GM23248 (cell line): ENCODE measurements at places on chromosomes 2 and 18.

DNA sequence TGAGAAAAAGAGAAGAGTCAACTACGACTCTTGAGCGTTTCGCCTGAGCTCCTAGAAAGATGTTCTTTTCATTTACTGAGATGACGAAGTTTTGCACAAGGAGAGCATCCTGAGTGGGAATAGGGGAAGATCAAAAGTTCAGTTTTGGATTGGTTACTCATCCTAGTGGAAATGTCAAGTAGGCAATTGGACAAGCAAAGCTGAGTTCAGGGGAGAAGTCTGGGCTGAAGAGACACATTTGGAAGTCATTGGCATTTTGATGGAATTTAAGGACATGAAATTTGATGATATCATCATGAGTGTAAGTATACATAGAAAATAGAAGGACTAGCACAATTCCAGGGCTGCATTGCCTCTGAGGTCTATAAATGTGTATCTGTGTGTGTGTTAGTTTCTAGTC, 416.6 kb downstream of the RAD51AP2 start:
- DNase-seq: peak; percentile 29

- DNase-seq: no peak
Measured at GRCh38 chr2:1664076-1664605, 80.2 kb downstream of the PXDN start.

DNA sequence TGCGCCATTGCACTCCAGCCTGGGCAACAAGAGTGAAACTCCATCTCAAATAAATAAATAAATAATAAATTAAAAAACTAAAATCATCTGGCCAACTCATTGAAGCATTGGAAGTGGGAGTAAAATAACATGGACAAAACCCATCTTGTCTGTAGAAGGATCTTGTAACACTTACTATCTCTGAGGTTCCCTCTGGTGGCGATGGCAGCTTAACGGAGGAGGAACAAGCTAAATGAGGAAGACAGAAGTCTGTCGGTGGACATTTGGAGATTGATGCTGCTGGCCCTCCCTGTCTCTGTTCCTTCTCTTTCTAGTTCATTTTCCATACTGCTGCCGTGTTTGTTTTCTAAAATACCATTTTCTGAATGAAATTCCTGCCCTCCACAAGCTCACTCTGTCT, 43.4 kb downstream of the ZCCHC2 start:
- peak; percentile 39 for DNase-seq

- no peak for DNase-seq
Measured at GRCh38 chr2:32626639-32627221, 1.1 kb upstream of the TTC27 start.

DNA sequence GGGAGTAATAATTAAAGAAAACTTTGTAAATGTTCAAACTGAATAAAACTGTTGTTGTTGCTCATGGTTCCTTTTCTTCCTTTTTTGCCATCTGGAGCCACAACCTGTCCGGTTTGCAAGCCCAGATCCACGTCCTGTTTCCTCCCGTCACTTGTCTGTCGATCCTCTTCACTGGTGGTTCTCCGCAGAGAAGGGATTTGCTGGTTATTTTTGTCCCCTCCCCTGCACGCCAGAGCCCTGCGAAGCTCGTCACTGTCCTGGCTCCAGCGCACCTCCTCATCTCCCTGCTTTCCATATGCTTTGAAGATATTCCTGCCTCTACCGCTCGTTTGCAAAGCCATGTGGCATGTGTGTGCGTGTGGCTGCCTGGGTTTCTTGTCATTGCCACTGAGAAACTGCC, 461.4 kb downstream of the RNF144A start:
- DNase-seq: no peak

DNA sequence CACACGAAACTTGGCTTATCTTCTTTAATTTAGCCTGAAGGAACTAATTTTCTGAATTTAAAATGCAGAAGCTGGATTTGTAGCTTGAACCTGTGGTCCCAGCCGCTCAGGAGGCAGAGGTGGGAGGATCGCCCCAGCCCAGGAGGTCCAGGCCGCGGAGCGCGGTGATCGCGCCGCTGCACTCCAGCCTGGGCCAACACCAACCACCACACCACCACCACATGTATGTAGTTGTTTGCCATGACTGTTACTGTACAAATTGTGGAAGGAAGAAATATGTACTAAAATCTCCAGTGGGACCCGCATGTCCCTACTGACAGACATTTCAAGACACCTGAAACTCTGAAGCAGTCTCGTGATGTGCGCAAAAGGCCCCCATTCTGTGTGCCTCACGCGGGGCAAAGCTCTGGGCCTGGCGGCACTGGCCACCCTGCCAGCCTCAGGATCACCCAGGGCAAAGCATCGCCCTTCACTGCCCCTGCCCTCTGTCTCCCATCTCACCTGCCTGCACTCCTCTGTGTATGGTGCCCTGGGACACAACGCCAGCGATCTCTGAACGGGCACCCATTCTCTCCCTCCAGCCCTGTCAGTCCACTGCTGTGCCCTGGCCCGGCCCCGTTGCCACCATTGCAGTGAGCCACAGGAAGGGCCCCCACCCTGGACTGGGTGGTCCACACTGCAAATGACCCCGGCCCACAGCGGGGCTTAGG, 10.1 kb upstream of the ADI1 start:
- no peak for DNase-seq

DNA sequence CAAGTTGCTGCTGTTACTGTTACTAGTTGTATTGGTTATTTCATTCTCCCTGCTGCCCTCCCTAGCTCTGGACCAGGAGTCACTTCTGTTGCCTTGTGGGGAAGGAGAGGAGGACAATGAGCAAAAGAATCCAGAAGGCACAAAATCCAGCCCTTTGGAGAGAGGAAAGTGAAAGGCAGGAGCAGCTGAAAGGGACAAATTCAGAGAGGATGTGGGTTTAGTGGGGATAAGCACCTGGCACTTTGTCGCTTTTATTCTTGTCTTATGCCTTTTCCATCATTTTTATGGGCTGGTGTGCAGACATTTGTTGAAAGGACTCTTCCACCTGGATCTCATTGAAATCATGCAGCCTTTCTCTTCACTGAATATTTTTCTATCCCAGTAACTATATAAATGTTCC, 24.3 kb upstream of the LTBP1 start:
- DNase-seq: no peak

DNA sequence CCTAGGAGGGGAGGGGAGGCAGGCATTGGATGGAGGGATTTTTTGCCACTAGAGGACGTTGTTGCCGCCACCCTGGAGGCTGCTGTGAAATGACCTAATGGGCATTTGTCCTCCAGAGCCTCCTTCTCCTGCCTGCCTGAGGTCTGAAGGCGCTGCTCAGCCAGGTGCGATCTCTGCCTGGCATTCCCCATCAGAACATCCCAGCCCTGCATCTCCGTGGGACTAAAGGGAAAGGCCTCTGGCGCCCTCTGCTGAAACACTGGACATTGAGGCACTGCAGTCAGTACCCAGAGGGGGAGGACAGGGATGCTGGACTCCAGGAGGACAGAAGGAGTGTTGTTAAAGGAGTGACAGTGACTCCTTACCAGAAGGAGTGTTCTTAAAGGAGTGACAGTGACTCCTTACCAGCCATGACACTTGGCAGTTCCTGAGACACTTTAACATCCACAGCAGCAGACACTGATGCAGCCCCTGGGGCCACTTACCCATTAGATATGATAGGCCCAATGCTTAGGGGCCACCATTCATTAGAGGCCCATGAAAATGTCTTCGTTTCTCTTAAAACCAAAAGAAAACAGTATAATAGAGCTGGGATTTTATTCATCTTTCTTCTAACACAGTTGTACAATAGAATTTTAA, 17.0 kb downstream of the THNSL2 start:
- peak; percentile 69 for DNase-seq

GRCh38 chr2:52345676-52346075, 1313.7 kb upstream of the NRXN1 start:
- no peak for DNase-seq

DNA sequence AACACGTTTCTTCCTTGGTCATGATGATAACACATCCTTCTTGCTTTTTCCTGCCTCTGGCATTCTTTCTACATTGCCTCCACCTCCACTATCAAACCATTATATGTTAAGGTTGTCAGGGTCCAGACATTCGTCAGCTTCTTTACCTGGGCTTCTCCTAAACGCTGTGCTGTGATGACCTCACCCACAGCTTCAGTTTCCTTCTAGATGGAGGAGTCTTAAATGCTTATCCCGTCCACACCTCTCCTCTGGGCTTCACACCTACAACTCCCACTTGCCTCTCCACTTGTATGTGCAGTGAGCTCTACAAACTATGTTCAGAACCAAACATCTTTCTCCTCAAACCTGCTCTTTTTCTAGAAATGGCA, 666 bp upstream of the STAT1 start:
- DNase-seq: no peak

- peak; percentile 96 for DNase-seq
Measured at GRCh38 chr2:207311316-207312005, 145.7 kb upstream of the KLF7 start.

GRCh38 chr2:9410108-9410507, 13.2 kb downstream of the ITGB1BP1 start:
- DNase-seq: no peak

GRCh38 chr2:149004836-149005235, 33.7 kb upstream of the LYPD6B start:
- peak; percentile 62 for DNase-seq

DNA sequence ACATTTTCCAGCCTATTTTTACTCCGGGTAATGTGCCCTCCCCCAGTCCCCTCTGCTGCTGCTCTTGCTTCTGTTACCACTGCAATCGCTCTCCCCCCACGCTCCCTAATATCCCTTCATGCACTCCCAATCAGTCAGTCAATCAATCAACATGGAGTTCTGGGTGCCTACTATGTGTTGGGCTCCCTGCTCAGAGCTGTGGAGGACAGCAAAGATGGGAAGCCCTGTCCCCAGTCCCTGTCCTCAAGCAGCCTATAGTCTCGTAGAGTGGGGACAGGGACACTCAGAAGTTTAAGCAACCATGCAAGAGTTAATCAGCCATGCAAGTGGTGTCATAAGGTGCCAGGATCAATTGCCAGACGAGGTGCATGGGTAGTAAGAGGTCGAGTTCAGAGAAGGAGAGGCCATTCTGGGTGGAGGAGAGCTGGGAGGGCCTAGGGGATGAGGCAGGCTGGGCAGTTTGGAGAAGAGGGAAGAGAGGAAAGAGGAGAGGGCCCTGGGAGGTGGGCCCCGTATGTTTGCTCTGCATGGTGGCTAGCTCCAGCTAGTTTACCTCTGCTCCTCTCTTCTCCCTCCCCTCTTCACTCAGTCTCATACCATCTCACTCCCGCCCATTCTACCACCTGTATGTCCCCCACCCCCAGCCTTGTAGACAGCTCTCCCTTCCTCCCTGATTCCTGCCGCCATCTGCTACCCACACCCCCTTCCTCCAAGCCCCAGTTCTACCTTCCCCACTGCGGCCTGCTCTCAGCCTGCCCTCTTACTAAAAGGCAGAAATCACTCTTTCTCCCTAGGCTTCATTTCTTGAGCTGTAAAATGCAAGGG, 3.9 kb downstream of the ASIC4 start:
- no peak for DNase-seq

GRCh38 chr2:187541086-187542085, 12.8 kb downstream of the TFPI start:
- peak; percentile 93 for DNase-seq

GRCh38 chr18:59276047-59276446, 2.8 kb upstream of the RAX start:
- no peak for DNase-seq

GRCh38 chr2:128490881-128491691, 172.4 kb upstream of the HS6ST1 start:
- no peak for DNase-seq

DNA sequence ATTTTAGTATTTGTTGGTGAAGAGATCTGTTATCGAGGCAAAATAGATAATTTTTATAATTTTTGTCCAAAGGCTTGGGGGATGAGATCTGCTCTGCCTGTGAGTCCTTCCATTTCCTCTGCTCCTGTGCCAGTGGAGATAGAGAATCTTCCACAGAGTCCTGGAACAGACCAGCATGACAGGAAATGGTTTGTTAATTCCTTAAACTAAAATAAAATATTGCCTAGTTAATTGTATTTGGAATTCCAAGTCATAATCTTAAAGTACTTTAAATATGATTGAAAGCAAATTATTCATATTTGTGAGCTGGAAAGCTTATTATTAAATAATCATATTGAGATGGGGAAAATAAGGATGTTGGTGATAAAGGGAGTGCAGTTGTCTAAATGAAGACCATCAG, 87.8 kb downstream of the EPB41L5 start:
- DNase-seq: no peak

- DNase-seq: no peak
Measured at GRCh38 chr2:225069477-225069876, 27.2 kb upstream of the DOCK10 start.

DNA sequence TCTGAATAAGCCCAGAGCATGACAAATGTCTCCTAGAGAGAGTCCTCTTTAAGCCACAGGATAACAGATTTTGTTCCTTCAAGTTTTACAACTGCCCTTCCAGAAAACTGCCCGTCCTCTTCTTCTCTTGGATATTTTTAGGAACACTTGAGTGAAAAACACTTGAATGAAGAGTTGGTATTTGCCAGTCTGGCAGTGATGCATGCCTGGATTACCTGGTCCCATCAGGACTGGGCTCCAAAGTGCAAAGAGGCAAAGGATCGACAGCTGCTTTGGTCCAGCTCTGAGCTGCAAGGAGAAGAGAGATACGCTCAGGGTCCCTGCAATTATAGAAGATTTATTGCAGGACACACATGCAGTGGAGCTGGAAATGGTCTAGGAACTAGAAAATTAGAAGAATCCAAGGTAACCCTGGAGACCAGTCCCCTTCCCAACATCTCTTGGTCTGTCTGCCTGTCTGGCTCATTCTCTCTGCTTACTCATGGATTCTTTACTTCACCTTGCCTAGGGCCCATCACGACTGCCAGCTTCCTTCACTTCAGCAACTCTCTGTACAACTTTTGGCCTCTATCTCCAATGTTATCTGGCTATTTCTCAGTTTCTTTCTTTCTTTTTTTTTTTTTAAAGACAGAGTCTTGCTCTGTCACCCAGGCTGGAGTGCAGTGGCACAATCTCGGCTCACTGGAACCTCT, 112.1 kb upstream of the SIX2 start:
- DNase-seq: no peak

- no peak for DNase-seq
Measured at GRCh38 chr18:23701017-23701416, 11.8 kb downstream of the LAMA3 start.

DNA sequence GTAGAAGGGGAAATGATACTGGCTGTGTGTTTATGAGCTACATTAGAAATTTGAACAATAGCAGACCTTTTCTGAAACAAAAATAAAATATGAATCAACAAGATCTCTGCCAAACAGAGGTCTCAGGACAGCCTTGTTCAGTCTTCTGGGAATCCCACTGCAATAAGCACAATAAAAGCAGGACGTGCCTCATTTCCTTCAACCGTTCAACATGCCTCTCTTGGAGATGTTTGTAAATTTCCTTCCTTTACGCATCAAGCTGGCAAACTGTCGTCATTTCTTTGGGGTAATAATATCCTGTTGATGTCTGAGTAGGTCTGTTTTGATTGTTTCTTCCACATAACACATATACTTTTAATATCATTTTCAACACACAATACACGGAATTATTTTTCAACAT, 77.2 kb downstream of the TCF4 start:
- DNase-seq: peak; percentile 83

- no peak for DNase-seq
Measured at GRCh38 chr18:75075429-75075841, 133.5 kb downstream of the PTGR3 start.
